Jurkat, Clone E6-1 (cell line): ENCODE measurements at places on chromosomes 4 and X.

DNA sequence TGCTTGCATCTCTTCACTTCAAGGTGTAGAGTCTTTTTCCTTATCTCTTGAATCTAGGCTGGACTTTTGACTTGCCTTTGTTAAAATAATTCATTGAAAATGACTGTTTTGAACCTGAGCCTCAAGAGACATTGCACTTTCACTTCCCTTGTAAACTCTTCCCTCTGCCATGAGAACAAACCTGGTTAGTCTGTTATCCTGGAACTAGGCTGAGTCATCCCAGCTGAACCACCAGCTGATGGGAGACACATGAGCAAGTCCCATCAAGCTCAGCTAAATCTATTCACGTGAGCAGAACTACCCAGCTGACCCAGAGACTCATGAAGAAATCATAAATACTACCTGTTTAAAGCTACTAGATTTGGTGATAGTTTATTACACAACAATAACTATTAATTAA is 202.3 kb upstream of the CENPE start:
- no peak for DNase-seq

- no peak for DNase-seq
Observed at GRCh38 chr4:30743897-30744296, 23.7 kb downstream of the PCDH7 start.

DNA sequence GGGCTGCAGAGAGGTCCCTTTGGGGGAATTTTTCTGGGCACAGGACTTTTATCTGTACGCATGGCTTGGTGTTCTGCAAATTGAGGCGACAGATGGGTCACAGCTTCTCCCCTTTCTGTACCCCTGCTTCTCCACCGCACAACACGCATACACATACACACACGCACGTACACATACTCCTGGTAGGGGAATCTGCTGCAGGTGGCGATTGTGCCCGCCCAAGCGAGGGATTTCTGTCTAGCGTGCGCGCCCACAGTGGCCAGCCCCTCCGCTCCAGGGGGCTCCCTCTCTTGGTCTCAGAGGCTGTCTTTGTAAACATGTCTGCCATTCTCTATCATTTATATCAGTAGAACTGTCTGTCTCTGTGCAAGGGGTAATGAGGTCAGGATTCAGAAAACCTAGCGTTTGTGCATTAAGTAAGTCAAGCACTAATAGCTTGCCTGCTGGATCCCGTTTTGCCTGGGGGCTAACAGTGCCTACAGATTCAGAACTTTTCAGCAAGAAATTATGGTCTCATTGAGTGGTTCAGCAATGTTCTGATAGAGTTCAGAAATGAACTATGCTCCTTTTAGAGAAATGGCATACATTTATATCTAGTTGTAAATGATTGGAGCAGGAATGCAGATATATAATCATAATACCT is 2.2 kb downstream of the GRID2 start:
- no peak for DNase-seq

DNA sequence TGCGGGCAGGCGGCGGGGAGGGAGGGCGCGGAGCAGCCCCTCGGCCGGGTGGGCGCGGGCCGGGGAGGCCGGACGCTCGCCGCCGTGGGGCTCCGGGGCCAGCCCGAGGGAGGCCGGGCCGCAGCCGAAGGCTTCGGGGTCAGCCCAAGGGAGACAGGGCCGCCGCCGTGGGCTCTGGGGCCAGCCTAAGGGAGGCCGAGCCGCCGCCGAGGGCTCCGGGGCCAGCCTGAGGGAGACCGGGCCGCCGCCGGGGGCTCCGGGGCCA is 251 bp downstream of the KIAA0232 start:
- no peak for DNase-seq

GRCh38 chr4:15260758-15261157 is 167.1 kb upstream of the C1QTNF7 start:
- no peak for DNase-seq

GRCh38 chr4:139904406-139904805 is 238.8 kb downstream of the MGST2 start:
- no peak for DNase-seq

DNA sequence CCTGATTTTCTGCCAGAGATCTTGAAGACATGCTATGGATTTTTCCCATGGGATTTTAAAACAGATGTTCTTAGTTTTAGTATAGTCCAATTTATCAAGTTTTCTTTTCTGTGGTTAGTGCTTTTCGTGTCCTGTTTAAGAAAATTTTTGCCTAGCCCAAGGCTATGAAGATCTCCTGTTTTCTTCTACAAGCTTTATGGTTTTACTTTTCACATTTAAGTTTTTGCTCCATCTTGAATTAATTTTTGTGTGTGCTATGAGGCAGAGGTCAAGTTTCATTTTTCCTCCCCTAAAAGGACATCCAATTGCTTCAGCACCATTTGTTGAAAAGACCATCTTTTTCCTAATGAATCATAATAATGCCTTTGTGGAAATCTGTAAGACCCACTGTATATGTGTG is 65.6 kb downstream of the POLR2B start:
- no peak for DNase-seq

GRCh38 chr4:128463006-128463405 is 175.4 kb upstream of the PGRMC2 start:
- no peak for DNase-seq

- no peak for DNase-seq
Observed at GRCh38 chr4:139587446-139587845, 31.4 kb upstream of the SETD7 start.

DNA sequence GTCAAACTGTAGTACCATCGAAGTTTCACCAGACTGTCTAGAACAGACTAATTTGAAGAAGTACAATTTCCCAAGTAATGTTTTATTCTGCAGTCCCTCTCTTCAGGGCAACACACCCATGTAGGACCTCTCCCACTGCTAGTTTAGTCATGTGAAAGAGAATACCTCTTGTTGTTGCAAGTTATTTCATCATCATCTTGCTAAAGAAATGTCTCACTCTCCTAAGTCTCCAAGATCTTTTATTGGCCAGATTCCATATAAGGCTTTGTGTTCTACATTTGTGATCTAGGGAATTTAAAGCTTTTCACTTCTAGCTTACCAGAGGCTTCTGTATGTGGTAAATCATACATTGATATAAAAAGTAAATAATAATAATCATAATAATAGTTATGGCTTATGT is 745.3 kb upstream of the MAGEB2 start:
- DNase-seq = no peak

GRCh38 chr4:32189130-32189529 is 1469.0 kb downstream of the PCDH7 start:
- DNase-seq = no peak

GRCh38 chr4:186067757-186068385 is 1.1 kb upstream of the TLR3 start:
- DNase-seq = peak; percentile 55

- DNase-seq = no peak
Observed at GRCh38 chrX:49976682-49977197, 54.3 kb downstream of the CLCN5 start.

DNA sequence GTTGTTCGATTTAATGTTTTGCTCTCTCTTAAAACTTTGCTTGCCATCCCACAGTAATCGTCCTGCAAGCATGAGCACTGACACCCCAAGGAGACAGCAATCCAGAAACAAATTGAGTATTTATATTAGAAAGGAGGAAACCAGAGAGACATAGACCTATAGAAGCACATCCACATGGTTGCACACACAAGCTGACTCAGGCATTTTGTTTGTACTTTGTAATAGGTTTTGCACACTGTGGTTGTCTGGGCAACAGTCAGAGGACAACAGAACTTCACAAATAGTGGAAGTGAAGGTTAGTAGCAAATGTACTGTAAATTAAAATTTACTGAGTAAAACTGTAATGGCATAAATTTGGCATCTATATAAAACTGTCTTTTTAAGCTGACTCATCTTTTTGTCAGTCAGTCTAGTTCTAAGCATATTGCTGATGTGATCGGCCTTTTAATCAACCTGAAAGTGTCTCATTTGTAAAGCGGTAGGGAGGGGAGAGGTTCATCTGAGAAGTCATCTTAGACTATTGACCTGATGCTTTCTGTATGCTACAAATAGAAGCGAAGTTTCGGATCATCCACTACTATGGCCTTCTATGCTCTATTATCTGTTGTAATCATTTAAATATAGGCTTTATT is 1624.7 kb downstream of the ARAP2 start:
- no peak for DNase-seq

GRCh38 chr4:88630756-88631155 is 38.5 kb downstream of the HERC3 start:
- no peak for DNase-seq

GRCh38 chrX:133610056-133610455 is 194.8 kb upstream of the GPC4 start:
- DNase-seq = no peak

DNA sequence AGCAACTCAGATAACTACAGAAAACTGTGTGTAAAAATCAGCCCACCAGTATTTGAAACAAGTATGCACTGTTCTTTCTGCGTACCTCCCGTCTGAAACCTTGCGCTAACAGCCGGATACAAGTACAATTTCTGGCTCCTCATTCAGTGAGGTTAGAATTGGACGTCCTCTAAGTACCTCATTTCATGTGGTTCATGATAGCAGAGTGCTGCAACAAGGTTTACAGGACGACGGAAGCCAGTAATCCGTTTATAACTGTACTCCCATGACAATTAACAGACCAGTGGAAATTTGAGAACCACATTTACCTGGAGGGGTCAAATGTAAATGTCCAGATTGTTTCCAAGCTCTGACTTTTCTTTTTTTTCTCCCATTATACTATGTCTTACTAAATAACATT is 52.9 kb upstream of the TENM3 start:
- DNase-seq = no peak

- DNase-seq = no peak
Observed at GRCh38 chr4:2637956-2638552, 101.6 kb downstream of the FAM193A start.

DNA sequence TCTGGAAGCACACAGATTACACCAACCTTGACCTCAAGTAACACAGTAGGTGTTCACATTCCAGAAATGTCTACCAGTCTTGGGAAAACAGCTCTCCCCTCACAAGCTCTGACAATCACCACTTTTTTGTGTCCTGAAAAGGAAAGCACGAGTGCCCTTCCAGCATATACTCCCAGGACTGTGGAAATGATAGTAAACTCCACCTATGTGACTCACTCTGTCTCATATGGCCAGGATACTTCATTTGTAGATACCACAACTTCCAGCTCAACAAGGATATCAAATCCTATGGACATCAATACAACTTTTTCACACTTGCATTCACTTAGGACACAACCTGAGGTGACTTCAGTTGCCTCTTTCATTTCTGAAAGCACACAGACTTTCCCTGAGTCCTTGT is 46.9 kb downstream of the ADGRG4 start:
- DNase-seq = no peak

DNA sequence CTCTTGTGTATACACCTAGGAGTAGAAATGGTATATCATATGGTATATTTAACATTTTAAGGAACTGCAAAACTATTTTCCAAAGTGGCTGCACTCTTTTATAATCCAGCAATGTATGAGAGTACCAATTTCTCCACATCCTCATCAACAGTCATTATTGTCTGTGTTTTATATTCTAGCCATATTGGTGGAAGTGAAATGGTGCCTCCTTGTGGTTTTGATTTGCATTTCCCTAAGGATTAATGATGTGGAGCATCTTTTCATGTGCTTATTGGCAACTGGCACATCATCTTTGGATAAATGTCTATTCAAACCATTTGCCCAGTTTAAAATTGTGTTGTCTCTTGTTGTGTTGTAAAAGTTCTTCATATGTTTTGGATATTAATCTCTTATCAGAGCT is 9.6 kb downstream of the BMP15 start:
- DNase-seq = no peak

DNA sequence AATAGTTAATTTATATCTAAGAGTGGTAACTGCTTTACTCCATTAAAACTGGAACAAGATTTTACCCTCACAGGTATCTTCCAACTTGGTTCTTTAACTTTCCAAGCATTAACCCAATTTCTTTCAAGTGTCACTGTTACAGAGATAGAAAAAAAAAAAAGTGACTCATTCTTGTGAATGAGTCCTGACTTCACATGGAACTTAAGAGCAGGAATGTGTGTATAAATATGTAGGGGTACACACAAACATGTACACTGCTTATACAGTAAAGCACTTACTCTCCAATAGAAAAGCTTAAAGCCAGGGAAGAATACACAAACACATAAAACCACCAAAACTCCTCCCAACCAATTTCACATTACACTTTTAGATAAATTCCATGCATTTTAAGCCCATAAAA is 38.8 kb downstream of the TAPT1 start:
- no peak for DNase-seq

- DNase-seq = no peak
Observed at GRCh38 chr4:86035688-86036087, 324.2 kb downstream of the MAPK10 start.

DNA sequence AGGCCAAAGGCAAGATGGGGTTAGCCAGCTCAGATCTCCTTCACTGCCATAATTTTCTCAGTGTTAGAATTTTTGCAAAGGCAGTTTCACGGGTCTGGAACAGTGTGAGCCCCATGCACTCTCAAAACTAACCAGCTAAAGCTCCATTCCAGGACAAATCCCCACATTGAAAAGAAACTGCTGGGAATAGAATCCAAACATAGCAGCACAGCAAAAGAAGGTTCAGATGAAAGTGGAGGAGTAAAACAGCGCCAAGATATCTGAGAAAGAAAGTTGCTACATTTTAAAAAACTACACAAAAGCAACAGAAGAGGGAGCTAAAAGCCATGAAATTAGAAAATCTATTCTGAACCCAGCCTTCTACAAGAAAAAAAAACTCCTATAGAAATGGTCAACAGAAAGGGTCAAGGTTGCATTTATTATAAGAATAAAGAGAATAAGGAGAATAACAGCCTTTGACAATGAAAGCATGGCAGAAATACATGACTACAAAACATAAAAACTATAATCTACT is 39.6 kb upstream of the SLC7A3 start:
- no peak for DNase-seq

DNA sequence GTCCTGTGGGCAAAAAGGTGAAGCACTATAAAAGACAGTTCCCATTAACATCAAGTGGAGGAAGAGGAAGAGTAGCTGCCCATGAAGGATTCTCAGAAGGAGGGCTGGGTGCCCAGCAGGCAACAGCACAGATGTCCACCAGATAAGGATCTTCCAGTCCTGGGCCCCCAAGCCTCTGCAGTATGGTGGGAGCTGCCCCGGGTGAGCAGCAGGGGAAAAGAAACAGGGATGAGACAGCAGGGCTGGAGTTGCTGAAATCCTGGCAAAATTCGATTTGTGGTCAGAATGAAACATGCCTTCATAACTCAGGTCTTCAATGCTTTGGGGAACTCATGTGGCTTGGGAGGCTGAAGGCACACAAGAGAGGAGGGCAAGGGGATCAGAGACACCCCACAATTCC is 94.6 kb downstream of the RASL11B start:
- no peak for DNase-seq
